ENCODE measurements at places on chromosomes 4 and X.

DNA sequence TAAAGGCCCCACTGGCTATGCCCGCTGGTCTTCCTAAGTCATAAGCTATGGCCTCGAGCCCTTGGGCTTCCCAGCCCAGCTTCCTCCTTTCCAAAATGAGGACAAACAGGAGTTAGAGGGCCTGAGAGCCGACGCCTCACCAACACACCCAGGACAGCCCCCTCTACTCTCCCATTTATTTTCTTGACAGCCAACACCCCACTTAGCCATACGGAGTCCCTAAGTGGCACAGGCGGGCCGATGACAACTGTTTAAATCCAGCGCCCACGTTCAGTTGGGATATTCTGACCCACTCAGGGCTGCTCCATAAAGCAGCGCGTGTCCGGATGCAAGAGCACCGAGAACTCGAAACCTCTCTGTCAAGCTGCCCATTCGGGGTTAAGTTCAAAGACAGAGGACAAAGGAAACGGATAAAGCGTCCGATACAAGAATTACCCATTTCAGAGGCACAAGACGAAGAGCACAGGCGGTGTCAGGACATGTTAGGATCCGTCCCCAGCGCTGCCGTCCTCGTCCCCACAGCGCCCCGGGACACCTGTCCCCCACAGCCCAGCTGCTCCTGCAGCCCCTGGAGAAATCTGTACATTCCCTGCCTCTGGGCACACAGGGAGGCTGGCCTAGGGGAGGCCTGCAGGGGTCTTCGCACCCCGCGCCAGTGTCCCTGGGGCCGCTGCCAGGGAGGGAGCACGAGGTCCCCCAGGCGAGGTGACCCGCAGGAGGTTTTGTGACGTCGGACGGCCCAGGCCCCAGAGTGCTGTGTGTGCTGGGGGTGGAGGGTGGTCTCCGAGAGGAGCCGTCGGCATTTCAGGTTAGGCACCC is 1.2 kb downstream of the PRKX start:
- peak; percentile 33 for DNase-seq

- no peak for DNase-seq
Measured at GRCh38 chrX:56785442-56785841, 56.4 kb downstream of the NBDY start.

DNA sequence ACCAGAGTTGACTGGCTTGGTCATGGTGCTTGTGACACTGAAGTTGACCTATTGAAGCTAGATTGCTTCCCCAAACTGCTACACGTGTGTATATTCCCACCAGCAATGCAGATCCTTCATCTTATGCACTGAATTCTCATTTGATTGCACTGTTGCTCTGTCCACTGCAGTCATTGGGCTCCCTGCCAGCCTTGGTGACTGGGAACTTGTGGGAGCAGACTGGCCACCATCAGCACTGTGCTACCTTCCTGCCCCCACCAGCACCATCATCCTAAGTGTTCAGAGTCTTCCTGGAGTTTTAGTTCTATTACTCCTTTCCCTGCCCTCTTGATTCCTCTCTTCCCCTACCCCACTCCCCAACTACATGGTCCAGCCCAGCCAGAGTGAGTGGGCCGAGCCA is 117.7 kb upstream of the PRPS2 start:
- DNase-seq: no peak

DNA sequence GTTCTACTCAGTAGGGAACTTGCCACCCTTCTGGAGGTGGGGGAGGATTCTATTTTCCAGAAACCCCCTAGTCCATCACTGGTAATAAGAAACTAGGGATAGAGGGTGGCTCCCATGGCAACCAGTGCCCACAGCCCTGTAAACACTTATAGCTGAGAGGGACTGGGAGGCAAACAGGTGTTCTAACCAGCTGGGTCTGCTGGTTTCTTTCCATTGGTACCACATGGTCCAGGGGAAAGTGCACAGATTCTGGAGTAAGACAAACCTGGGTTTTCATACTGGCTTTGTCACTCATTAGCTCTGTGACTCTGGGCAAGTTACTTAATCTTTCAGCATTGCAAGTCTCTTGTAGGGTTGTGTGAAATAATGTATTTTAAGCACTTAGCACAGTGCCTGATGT is 26.9 kb downstream of the IGSF1 start:
- no peak for DNase-seq

GRCh38 chr4:1051472-1051871 is 40.0 kb downstream of the FGFRL1 start:
- DNase-seq: no peak

DNA sequence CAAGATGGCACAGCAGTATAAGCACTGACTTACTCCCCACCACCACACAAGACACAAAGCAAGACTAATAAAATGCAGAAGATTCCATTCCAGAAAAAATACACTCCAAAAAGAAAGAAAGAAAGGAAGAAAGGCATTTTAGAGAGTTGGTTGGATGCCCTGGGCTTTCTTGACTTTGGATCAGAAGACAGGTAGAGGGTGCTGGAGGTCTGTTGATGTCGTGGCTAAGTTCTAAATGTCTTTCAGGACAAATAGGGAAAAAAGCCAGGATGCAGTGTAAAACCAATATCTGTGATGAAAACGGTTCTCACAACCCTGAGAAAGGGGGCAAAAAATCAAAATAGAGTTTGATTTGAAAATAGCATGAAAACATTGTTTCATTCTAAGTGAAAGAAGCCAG is 555.2 kb upstream of the PRKX start:
- DNase-seq: no peak

GRCh38 chrX:37817176-37817575 is 30.2 kb downstream of the DYNLT3 start:
- DNase-seq: no peak

- peak; percentile 12 for DNase-seq
Measured at GRCh38 chr4:180925805-180926204, 1317.4 kb upstream of the TENM3 start.

DNA sequence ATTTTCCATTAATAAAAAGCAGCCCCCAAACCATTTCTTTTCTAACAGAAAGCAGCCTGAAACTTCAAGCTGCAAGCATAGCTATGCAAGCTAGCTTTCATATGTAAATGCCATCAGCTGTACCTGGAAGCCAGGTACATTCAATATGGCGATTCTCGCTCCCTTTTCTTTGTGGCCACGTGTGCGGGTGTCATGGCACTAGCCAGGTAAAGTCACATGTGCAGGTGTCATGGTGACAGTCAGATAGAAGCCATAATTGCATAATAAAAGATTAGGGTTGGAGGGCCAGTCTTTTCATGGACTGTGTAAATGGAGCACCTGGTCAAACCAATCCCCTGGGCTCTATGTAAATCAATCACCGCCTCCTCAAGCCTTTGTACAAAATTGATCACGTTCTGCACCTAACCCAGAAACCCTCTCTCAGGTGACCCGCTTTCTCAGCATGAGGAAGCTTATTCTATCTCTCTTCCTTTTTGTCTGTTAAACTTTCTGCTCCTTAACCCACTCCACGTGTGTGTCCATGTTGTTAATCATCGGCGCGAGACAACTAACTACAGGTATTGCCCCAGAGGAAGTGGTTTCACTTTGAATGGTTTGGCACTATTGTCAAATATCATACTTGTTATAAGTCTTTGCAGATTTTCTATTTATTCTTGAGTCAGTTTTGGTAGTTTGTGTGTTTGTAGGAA is 18.0 kb upstream of the RHOXF2 start:
- DNase-seq: no peak

DNA sequence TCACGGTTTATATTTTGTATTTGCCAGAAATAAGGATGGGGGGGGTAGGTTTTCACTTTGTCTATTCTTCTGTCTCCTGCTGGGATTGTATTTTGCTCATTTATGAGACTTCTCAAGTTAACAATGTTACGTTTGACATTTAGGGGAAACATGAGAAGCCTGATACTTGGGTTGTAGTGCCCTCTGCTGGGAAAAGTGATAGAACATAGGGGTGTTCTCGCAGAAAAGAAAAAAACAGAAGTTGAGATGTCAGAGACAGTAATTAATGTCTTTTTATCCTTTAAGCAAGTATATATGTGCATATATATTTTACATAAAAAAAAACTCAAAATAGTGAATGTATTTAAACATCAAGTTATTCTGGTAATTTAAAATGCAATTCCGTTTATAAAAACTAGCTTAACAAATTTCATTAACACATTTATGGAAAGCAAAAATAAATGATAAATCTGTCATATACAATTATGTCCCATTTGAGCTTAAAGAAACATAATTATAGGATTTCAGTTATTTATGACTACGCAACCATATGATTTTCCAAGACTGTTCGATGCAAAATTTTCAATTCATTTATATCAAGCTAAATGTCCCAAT is 46.0 kb upstream of the TMPRSS11F start:
- DNase-seq: peak; percentile 70

- DNase-seq: no peak
Measured at GRCh38 chrX:24175276-24175675, 25.7 kb downstream of the ZFX start.

- no peak for DNase-seq
Measured at GRCh38 chr4:147094238-147094637, 148.6 kb upstream of the TTC29 start.

- no peak for DNase-seq
Measured at GRCh38 chr4:187059021-187059420, 335.4 kb upstream of the FAT1 start.

- peak; percentile 24 for DNase-seq
Measured at GRCh38 chr4:180947425-180947824, 1295.8 kb upstream of the TENM3 start.
